NCI-H446 (cell line): ENCODE measurements at places on chromosomes 6 and 20.

DNA sequence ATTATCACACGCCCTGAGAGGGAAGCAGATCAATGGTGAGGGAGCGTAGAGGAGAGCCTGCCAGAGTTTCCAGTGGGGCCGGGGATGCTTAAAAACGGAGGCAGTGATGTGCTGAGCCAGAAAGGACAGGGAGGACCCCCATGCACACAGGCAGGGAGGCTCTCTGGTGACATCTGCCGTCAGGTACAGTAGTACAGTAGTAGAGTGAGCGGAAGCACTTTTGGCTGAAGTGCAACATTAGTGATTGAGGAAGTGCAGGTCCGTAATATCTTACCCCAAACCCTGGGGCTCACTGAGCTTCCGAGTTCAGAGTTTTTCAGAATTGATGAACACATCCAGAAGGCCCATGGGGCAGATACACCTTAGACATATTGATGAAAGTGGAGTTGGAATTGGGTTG is 42.1 kb downstream of the GFRA4 start:
- DNase-seq = no peak

DNA sequence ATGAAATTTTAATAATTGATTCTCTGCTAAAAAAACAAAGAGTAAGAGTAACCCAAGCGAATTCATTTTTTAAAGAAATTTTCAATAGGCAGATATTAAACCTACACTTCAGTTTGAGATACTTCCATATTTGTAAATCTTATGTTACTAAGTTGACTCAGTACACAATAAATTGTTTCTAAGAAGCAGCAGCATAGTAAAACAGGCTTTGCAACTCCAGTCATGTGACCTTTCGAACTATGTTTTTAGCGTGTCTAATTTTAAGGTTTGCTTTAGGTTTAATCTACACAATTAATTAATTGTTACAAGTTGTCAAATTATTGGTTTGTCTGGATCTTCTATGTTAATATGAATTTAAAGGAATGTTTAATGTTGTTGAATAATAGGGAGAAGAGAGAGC is 708.9 kb upstream of the CITED2 start:
- no peak for DNase-seq

- DNase-seq = no peak
Measured at GRCh38 chr6:35209081-35209480, 4.7 kb upstream of the SCUBE3 start.

- DNase-seq = no peak
Measured at GRCh38 chr20:54342258-54342920, 133.0 kb upstream of the DOK5 start.

- no peak for DNase-seq
Measured at GRCh38 chr20:35173576-35174192, 1.8 kb downstream of the PROCR start.

- no peak for DNase-seq
Measured at GRCh38 chr20:45892049-45892825, 1.1 kb downstream of the CTSA start.

GRCh38 chr20:29298271-29298590 is 1959.2 kb upstream of the DEFB115 start:
- DNase-seq = no peak

- no peak for DNase-seq
Measured at GRCh38 chr20:38209054-38209675, 44.1 kb upstream of the TGM2 start.

- DNase-seq = no peak
Measured at GRCh38 chr6:154092326-154092962, 53.4 kb downstream of the OPRM1 start.

DNA sequence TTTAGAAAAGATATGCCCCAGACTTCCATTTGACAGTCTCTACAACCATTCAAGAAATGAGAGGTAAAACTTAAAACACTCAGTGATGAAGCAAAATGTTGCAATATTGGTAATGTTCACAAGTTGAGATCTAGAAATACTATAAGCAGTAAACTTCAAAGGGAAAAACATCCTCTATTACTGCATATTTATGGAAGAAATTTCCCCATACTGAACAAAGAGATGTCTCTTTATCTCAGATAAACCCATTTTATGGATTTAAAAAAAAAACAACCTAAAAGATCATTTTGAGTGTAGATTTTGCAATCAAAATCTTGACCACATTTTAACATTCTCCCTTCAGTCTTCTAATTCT is 177.8 kb upstream of the TAB2 start:
- DNase-seq = no peak
